AML-193 (cell line): ENCODE measurements at places on chromosomes 6 and 20.

DNA sequence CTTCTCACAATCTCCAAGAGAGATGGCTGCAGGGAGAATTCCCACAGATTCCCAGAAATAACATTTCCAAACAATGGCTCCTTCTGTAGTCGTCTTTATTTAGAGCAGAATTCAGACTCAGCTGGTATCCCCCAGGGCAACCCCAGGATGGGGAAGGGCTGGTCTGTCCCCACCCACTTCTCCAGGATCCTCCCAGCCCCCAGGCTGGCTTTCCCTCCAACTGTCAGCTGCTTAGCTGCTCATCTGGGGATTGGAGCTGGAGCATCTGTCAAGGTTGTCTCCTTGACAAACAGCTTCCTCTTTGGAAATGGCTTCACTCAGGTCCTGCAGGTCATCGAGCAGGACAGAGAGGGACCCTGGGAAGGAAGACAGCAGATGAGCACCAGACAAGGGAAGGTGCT, 3.5 kb upstream of the PSORS1C2 start:
- DNase-seq, result no peak

DNA sequence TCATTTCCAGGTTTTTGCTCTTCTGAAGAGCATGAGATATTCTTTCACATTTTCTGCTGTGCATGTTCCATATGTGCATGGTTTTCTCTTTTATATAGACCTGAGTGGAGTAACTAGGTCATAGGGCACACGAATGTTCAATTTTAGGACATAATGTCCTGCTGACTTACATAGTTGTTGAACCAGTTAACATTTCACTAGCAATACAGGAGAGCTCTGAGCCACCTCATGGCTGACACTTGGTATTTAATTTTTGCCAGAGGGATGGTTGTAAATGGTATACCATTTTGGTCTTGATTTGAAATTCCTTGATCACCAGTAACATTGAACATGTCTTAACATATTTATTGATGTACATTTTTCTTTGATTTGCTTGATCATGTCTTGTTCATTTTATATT, 38.3 kb downstream of the IGF2R start:
- no peak for DNase-seq

GRCh38 chr20:63118303-63119120, 97.4 kb downstream of the YTHDF1 start:
- DNase-seq, result no peak

- DNase-seq, result no peak
Measured at GRCh38 chr6:108714766-108715414, 133.3 kb upstream of the ARMC2 start.

DNA sequence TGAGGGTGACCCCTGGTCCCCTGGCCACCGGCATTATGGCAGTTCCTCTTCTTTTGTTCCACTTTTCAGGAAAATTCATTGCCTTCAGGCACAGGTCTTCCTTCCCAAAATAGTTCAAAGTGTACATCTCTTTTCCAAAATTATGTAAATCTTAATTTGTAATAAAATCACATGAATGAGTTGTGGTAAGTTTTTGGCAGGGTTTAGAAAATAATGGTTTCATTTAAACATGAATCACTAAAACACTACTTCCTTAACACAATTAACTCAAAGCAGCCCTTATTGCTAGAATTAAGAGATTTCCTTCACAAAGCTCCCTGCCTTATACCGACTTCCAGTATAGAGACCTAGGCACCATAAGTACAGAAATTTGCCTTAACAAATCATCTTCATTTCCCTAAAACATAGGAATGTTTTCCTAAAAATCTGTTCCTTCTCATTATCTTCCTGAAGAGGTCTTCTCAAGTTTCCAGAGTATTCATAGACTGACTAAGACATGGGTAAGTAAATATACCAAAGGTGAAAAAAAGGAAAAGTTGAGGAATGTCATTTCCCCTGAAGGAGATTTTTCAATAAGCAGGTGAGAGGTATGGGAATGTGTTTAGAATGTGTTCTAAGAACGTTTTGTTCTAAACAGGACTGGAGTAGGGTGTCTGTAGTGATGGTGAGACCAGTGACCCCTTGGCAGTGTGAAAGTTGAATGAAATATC, 148.2 kb upstream of the CITED2 start:
- no peak for DNase-seq

DNA sequence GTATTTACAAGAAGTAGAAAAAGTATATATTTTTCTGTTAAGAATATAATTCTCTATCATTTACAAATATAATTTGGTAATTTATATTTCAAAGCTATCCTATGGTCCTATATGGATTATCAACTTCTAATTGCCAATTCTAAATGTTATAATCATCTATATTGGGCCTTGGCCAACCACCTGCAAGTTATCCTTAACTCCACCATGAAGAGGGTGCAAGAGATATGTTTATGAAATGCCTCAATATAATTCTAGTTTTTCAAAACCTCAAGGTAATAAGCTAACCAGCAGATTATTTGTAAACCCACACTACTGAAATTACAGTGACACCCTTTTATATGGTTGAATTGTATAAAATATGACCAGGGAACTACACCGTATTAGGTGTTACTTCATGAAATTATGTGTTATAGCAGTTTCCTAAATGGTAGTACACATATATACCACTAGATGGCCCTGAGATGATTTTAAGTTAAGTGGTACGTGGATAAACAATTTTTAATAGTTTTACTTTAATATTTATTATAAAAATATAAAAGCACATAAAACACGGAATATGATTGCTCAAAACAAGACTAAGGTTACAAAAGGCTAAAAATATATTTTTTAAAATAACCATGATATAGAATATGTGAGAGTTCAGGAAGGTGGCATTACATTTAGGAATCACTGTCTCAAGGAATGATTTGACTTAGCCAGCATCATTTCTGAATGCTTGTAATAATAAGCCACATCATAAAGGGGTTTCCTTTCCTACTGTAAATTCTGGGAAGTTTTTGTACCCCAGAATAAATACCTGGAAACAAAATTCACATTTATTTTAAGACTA, 9.8 kb upstream of the PNISR start:
- peak; percentile 72 for DNase-seq

GRCh38 chr20:36519944-36520343, 21.4 kb upstream of the MYL9 start:
- DNase-seq, result no peak
